ENCODE measurements at places on chromosomes 1 and 21.

DNA sequence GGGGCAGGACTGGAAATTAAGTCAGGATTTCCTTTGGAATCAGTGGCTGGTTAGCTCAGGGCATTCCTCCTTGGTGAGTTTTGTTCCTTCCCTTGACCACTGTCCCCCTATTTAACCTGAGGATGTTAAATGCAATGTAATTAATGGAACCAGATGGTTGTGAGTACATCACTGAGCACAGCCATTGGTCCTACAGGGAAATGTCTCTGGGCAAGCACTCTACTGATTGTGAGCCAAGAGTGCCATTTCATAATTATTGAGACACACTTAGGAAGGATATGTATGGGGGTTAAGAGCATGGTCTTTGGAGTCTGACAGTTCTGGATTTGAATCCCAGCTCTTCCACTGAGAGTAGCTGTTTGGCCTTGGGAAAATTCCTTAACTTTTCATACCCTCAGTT, 74.4 kb downstream of the SPAG17 start:
- DNase-seq: no peak

DNA sequence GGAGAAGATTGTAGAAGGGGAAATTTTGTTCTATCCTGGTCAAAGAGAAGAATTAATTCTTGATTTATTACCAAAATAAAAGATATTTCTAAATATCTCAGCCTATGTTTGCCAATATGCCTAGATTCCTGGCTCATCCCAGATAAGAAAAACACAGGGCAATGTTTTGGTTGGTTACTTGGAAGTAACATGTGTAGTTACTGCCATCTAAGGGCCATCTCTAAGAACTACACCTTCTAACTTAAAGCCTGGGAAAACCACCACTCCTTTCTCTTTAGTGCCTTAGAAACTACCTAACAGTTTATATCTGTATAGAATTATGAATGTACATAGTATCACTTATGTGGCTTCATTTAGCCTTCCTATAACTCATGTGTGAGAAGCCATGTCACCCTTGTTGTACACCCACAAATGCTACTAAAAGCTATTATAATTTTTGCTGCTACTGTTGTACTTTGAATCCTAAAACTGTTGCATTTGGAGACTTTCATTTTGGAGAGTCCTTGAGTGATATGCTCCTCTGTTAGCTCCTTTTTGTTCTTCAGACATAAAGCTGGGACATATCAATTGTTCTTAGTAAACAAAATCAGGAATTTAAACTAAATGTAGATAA, 4.5 kb downstream of the AIM2 start:
- no peak for DNase-seq

- DNase-seq: no peak
Measured at GRCh38 chr1:27380224-27380623, 2.9 kb downstream of the CD164L2 start.

GRCh38 chr1:84585803-84586202, 11.6 kb upstream of the CTBS start:
- DNase-seq: no peak

- DNase-seq: no peak
Measured at GRCh38 chr1:86933562-86934377, 19.3 kb downstream of the HS2ST1 start.

- DNase-seq: no peak
Measured at GRCh38 chr1:156376146-156376545, 7.1 kb downstream of the RHBG start.

GRCh38 chr1:233090746-233091494, 140.5 kb downstream of the NTPCR start:
- DNase-seq: no peak
